Stimulated activated CD4-positive, alpha-beta T cell treated with anti-CD3 and anti-CD28 coated beads, Interleukin-4, amount 100 ng/mL, for 4 hours (primary cell): ENCODE measurements at places on chromosomes 3 and 15.
A peak's percentile ranks its signal among the peaks of the same experiment; 100 is the strongest.

DNA sequence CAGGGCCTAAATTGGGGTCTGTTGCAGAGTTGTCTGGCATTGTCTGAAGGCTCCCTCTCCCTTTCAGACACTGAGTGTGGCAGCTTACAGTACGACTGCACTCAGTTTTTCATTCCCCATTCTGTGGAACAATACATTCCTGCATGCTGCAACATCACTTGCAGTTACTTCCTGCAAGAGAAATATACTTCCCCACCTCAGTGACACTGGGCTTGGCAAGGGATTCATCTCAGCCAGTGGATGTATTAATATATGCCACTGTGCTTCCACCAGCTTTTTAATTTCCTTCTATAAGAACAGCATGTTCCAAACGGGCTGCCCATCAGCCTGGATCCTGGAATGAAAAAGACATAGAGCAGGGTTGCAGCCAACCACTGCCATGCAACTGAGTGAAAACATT lies 23.1 kb downstream of the B3GALNT1 start:
- DNase-seq, result no peak

DNA sequence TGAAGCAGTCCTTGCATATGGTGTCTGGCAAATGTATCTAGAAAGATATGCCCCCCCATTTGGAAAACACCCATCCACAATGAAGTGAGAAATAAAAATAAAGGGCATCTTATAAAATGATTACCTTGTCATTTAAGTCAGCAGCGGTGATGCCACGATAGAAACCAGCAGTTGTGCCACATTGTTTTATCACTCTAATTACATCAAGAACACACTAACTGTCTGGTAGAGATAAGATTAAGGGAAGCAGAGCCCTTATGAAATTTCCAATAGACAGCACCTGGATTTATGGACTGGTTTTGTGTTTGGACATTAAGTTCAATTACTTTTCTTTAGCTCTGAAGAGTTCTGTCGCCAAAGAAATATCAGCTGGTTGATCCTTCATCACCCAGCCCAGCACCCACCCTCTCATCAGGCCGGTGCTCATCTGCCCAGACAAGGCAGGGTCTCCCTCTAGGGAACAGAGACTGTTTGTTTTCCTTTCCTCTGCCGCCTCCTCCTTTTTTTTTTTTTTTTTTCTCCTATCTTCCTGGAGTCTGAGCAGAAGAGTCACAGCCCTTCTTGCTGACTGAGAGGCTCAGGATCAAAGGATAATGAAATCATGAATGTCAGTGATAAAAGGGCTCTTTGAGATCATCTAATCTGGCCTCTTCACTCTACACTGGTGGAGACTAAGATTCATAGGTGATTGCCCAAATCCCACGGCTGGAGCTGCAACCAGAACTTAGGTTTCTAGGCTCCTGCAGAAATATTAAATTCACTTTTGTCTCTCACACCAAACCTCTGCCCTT lies 464.1 kb downstream of the NTRK3 start:
- DNase-seq, result no peak

- no peak for DNase-seq
Measured at GRCh38 chr3:124395584-124396338, 334.5 kb upstream of the UMPS start.

DNA sequence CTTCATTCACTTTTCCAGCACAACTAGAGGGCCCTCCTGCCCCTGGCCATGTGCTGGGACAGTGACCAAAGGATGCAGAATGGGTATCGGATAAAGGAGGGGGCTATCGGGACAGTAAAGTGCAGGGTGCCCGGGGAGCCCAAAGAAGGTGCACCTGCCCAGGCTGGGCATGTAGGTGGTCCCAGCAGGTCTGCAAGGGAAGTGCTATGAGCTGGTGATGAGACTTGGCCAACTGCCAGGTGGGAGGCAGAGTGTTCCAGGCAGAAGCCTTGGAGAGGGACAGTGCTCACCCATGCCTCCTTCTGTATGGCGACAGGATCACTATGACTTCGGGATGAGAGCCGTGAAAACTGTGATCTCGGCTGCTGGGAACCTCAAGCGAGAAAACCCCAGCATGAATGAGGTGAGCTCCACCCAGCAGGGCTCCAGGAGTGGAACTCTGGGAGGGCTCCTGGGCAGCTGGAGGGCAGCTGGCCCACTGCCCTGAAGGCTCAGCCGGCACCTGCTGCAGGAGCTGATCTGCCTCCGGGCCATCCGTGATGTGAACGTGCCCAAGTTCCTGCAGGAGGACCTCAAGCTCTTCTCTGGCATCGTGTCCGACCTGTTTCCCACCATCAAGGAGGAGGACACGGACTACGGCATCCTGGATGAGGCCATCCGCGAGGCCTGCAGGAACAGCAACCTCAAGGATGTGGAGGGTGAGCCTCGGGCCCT lies 48.4 kb downstream of the DNAH1 start:
- no peak for DNase-seq

GRCh38 chr3:39718674-39719595 lies 90.5 kb upstream of the MYRIP start:
- DNase-seq, result no peak

DNA sequence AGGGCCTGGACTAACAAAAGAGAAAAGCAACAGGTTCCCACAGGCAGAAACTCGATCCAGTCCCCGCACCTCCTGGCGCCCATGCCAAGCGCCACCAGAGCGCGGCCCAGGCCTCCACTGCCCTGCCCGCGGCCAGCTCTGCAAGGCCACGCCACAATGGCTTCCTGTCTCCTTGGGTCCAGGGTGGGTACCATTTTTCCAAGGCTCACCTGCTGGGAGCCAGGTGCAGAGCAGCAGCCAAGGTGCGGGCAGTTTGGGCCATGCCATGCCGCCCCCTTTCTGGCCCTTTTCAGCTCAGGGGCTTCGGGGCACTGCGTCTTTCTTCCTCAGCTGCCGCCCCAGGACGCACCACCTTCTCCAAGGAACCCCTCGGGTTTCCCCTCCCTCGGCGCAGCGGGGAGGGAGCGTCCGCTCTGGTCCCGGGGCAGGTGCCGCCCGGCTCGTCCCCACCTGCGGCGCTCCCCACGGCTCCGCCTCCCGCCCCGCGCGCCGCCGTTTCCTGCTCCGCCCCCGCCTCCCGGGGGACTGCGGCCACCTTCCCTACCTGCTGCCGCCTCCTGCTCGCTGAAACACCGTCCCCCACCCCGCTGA lies at the start of gene ILDR1:
Gene ILDR1, minus strand, starts transcription at position 437 of the 591 bp plus-strand sequence. Its CDS starts 170 bp downstream, at position 267.
- DNase-seq, result peak; percentile 1

DNA sequence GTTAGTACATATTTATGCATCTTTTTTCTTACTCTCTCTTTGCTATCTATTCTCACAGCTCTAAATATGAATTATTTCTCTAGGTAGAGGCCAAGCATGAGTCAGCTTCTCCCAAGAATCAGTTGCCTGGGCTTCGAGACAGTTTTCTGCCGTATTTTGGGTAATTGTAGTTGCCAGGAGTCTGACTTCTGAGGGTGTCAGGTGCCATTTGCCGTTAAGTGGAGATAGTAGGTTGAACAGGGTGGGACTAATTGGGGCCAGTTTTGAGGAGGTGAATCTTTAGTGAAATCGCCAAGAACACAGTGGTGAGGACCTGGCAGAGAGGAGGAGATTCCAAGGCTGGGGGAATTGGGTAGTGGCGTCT lies 7.8 kb upstream of the NRROS start:
- DNase-seq, result no peak

DNA sequence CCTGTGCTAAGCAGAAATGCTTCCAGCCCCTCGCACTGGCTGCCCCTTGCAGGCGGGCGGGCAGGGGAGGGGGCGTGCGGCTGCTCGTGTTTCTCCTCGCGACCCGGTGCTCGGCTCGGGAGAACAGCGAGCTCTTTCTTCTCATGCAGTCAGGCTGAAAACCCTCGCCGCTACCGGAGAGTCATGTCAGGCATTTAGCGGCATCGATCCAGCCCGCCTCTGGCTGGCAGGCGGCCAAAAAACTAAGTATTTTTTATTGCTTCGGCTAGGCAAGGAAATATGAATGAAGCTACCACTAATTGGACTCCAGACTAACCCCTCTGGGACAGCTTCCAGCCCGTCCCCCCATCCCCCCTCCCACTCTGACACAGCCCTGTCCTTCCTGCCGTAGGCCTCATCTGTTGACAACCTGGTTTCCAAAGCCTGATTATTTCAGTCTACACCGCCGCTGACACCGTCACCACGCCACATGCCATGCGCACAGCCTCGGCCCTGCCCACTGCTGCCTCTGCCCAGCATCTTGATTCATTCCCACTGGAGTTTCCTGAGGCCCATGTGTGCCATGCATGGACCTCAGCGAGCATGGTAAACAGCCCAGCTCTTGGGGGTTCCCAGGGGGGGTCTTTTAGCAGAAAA lies 35.3 kb downstream of the TLE3 start:
- DNase-seq, result no peak

DNA sequence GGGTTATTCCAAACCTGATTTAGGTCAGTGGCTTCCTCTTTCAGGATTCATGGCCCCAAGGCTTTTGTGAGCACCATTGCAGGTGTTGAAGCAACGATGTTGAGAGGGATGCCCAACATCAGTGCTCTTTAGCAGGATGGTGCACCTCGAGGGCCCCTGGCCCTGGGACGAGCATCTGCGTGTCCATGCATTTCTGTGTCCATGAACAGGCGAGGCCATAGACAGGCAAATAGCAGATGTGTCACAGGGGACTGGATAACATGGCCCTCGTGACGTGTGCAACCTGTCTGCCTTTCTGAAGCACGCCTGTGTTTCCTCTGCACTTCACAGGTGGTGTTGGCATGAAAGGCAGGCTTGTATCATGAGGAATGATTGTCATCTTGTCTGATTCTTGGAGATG lies 132.3 kb downstream of the SNRPN start:
- no peak for DNase-seq

GRCh38 chr3:127079211-127079610 lies 96.3 kb downstream of the PLXNA1 start:
- no peak for DNase-seq

DNA sequence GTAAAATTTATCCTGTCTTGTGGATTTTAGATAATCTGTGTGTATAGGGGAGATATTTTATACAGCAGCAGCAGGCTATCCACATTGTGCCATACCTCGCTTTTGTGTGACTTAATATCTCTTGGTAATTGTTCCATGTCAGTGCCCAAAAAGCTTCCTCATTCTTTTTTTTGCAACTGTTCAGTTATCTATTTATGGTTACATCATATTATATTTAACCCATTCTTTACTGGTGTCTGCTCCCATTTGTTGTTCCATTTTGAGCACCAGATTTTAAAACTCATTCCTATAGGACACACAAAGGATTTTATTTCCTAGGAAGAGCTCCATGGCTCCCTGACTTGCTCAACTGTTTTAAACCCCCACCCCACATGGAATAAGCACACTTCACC lies 86.3 kb upstream of the RASGRP1 start:
- no peak for DNase-seq

- DNase-seq, result no peak
Measured at GRCh38 chr3:99418709-99419108, 219.7 kb upstream of the COL8A1 start.

- no peak for DNase-seq
Measured at GRCh38 chr15:59153466-59153865, 48.5 kb downstream of the CCNB2 start.

GRCh38 chr3:76958274-76958673 lies 81.6 kb upstream of the ROBO2 start:
- no peak for DNase-seq

- DNase-seq, result no peak
Measured at GRCh38 chr3:142223282-142223681, 2.1 kb downstream of the GK5 start.

DNA sequence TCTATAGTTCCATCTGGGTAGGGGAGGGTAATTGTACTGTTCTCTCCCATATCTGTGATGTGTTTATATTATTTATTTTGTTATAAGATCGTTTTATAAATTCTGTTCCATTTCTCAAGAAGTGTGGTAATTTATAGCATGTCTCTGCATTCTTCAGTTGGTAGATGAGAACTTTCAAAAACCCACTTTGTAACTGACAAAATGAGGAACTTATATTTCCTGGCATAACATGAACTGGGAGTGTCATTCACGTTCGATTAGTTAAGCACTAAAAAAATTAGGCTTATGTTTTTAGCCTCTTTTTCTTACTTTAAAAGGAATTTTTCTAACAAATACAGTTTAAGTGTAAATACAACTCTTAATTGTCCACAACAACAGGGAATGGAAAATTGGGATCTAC lies 230.8 kb downstream of the CGGBP1 start:
- no peak for DNase-seq

DNA sequence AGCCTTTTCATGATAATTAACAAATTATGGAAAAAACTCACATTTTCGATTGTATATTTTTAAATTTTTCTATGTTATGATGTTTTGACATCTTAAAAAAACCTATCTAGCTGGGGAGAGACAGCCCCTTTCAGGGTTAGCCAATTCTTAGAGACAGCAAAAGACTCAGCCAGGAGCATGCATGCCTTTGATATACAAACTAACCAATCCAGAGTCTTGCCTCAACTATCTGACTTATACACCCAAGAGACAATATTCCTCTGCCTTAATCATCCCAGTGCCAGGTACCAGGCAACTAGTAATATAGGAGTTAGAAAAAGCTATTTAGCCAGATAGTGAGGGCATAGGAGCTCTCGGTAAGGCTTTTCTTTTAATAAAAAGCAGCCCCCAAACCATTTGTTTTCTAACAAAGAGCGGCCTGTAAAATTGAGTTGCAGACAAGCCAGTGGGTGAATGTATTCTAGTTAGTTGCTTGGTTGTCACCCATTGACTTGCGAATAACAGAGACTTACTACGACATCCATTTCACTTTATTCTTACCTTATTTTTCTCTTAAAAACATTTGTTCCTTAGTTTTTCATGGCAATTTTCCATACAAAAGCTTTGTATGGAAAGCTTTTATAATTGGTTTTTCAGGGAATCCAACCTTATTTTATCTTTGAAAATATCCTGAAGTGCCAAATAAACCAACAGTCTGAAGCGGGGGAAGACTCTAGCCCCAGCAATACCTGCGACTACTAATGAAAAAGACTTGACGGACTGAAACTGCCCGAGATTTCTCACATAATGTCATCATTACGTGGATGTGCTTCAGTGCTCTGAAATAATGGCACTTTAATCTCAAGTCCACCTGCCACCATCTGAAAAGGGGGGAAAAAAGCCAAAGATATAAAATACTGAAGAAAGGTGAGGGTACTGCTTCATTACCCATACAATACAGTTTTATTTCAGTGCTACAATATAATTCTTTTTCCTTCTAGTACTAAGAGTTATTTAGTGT lies 64.6 kb upstream of the ATP2C1 start:
- no peak for DNase-seq

- no peak for DNase-seq
Measured at GRCh38 chr15:27595211-27595610, 503.9 kb downstream of the OCA2 start.

DNA sequence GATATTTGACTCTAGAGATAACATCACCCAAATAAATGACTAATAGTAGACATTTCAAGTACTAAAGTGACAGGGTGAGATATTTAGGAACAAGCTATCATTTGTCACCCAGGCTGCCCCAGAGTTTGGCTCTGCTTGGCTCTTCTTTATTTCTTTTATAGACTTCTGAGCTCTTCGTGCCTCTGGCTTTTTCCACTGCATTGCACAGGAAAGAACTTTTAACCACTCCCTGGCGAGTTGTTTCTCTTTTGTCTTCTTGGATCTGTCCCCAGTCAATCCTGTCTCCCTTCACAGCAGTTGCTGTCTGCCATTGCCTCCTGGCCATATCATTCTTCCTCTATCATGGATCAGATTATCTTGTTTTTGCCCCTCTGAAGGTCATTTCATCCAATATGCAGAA lies 339.2 kb upstream of the DCBLD2 start:
- no peak for DNase-seq
